ENCODE measurements at places on chromosomes 1 and 21.

GRCh38 chr1:233655301-233655740 lies 41.4 kb downstream of the KCNK1 start:
- no peak for DNase-seq

DNA sequence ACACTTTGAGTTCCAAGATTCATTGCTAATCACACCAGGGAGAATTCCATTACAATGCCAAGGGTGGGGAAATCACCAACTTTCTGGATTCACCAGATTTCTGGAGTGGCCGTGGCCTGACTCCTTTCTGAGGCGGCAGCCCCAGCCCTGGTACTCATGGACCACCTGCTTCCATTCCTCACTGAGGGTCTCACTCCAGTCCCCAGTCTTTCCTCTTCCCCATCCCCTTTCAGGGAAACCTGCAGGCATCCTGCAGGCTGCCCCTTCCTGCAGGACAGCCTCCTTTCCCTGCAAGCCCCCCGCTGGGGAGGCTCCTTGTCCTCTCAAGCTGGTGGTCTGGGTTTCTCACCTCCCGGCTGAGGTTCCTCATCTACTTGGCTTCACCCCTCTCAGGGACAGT lies 12.7 kb upstream of the CDK18 start:
- no peak for DNase-seq

GRCh38 chr21:36508948-36509347 lies 29.0 kb upstream of the CLDN14 start:
- DNase-seq, result no peak

GRCh38 chr1:168427051-168427450 lies 116.7 kb downstream of the XCL2 start:
- DNase-seq, result no peak

DNA sequence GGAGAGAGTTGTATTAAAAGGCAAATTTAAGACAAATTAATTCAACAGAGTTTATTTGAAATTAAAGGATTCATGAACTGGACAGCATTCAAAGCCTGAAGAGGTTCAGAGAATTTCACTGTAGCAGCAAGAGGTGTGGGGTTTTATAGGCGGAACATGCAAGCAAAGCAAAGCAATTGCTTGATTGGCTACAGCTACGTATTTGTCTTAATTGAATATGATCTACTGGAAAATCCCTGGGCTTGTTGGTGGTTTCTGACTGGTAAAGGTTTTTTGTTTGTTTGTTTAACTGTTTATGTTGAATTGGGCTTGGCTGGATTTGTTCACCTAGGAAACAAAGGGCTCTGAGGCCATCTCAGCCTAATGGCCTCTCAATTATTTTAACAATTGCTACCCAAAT lies 61.5 kb downstream of the KCNK1 start:
- DNase-seq, result no peak

DNA sequence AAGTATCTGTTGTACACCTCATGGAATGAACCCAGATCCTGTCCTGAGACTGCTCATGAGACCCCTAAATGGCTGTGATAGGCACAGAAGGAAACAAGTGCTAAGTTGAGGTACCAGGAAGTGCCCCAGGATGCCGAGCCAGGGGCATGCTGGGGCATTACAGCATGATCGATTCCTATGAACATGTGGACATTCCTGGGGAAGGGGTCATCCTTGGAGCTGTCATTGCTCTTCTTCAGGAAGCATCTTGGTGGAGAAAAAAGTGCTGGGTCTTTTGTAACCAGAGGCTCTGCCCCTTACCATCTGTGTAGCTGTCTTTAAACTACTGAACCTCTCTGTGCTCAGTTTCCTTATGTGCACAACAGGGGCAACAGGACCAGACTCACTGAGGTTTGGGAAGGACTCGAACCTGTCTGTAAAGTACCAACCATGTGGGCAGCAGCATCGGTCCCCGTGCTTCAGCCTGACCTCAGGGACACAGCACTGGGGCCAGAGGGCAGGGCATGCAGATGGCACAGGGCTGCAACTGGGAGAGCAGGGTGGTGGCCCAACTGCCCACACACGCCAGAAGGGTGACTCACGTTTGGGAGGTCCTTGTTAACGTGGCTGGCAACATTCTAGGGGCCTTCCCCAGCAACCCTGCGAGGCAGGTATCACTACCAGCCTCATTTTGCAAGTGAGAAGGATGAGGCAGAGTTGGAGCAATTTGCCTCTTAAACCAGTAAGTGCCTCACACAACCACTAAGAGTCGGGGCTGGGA lies 142.3 kb upstream of the EDN2 start:
- DNase-seq, result no peak

- no peak for DNase-seq
Measured at GRCh38 chr1:85202092-85202863, 1.5 kb upstream of the SYDE2 start.

- DNase-seq, result no peak
Measured at GRCh38 chr1:210236840-210237409, 4.3 kb downstream of the SERTAD4 start.

GRCh38 chr1:197465528-197466327 lies 197.7 kb downstream of the CRB1 start:
- DNase-seq, result no peak

- no peak for DNase-seq
Measured at GRCh38 chr1:119139857-119140176, 636 bp downstream of the WARS2 start.

DNA sequence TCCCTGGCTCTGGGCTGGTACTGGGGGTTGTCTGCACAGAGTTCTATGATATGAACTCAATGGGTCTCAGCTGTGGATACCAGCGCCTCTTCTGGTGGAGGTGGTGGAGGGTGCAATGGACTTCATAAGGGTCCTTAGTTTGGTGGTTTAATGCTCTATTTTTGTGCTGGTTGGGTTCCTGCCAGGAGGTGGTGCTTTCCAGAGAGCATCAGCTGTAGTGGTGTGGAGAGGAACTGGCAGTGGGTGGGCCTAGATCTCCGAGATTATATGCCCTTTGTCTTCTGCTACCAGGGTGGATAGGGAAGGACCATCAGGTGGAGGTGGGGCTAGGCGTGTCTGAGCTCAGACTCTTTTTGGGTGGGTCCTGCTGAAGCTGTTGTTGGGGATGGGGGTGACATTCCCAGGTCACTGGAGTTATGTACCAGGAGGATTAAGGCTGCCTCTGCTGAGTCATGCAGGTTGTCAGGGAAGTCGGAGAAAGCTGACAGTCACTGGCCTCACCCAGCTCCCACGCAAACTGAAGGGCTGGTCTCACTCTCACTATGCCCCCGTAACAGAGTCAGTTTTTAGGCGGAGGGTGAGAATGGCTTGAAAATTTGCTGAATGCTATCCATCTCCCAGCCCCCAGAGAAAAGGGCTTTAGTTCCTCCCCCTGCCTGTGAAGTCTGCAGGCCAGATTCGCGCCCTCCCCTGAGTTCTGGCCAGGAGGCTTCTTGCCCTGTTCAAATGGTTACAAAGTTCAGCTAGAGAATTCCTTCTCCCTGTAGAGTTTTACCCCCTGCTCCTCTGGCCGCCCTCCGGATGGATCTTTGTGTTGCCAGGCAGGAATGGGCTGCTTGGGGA lies 902.9 kb downstream of the LTN1 start:
- DNase-seq, result no peak

GRCh38 chr1:68218490-68218889 lies 13.8 kb downstream of the WLS start:
- DNase-seq, result no peak

GRCh38 chr1:231203259-231204057 lies 37.6 kb upstream of the GNPAT start:
- DNase-seq, result no peak

GRCh38 chr1:77415579-77415978 lies 133.8 kb downstream of the AK5 start:
- no peak for DNase-seq

GRCh38 chr1:52153010-52153409 lies 11.1 kb downstream of the ZFYVE9 start:
- no peak for DNase-seq

- no peak for DNase-seq
Measured at GRCh38 chr1:228782662-228783417, 47.6 kb downstream of the RHOU start.

GRCh38 chr1:239426821-239427475 lies 40.6 kb downstream of the CHRM3 start:
- DNase-seq, result no peak

GRCh38 chr1:156124557-156125483 lies 10.3 kb downstream of the LMNA start:
- no peak for DNase-seq

DNA sequence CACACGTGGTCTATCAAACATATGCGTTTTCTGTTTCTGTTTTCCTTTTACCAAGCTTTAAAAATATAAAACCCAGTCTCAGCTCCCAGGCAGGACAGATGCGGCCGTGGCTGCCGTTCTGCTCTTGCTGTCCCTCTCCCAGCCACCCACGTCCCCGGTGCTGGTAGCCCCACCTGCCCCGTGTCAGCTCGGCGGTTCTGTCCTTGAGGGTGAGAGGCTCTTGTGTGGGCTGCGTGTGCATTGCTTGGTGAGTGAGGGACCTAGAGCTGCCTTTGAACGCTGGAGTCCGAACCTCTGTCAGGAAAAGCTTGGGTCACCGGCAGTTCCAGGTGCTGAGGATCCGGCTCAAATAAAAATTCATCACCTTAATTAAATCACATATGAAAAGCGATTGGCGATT lies 4.4 kb downstream of the RER1 start:
- no peak for DNase-seq

GRCh38 chr1:228154670-228155571 lies 5.2 kb downstream of the GJC2 start:
- no peak for DNase-seq

GRCh38 chr1:21365036-21365435 lies 74.8 kb upstream of the ECE1 start:
- no peak for DNase-seq

- no peak for DNase-seq
Measured at GRCh38 chr1:116078699-116079223, 32.4 kb upstream of the MAB21L3 start.

DNA sequence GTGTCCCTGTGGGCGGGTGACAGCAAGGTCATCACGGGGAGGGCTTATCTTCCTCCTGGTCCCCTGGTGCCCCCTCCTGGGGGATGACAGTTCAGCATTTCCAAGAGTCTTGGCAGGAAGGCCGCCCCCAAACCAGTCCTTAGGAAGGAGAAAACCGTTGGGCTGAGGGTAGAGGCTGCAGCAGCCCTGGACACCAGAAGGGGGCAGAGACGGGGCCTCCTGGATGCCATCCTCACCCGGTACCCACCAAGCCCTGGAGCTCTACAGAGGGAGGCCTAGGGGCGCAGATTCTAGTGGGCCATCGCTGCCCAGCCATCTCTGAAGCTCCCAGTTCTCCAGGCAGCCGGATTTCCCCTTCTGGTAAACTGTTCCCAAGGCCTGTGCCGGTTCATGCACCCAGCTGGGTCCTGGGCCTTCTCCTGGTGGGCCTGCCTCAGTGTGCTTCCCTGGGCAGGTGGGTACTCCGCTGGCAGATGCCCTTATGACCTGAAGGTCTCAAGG lies 14.8 kb upstream of the ZNF669 start:
- DNase-seq, result no peak

DNA sequence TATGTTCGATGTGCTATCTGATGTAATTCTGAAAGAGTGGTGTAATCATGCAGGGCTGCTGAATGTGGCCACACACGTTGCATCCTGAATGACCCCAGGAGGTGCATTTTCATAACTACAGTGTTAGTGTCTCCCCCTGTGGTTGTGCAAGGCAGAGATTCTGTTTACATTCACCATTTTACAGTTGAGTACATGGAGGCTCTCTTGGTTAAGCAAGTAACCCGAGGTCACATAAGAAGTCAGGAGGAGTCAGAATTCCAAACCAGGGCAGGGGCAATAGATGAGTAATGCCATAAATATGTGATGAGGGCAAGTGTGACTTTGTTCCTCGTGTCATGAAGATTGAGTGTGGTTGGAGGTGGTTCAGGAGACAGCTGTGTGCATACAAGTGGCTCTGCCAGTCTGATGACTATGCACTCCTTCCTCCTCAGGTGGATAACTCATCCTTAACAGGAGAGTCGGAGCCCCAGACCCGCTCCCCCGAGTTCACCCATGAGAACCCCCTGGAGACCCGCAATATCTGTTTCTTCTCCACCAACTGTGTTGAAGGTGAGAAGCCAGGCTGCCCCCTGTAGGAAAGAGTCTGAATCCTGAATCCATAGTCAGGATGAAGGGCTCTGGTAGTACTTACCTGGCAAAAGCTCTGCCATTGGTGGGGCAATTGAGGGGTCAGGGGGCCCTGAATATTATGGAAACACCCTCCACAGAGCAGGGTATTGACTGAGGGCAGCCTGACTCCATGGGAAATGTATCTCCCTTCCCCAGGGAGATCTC lies 9.3 kb downstream of the ATP1A2 start:
- no peak for DNase-seq

- no peak for DNase-seq
Measured at GRCh38 chr1:107925565-107925964, 39.4 kb downstream of the VAV3 start.

DNA sequence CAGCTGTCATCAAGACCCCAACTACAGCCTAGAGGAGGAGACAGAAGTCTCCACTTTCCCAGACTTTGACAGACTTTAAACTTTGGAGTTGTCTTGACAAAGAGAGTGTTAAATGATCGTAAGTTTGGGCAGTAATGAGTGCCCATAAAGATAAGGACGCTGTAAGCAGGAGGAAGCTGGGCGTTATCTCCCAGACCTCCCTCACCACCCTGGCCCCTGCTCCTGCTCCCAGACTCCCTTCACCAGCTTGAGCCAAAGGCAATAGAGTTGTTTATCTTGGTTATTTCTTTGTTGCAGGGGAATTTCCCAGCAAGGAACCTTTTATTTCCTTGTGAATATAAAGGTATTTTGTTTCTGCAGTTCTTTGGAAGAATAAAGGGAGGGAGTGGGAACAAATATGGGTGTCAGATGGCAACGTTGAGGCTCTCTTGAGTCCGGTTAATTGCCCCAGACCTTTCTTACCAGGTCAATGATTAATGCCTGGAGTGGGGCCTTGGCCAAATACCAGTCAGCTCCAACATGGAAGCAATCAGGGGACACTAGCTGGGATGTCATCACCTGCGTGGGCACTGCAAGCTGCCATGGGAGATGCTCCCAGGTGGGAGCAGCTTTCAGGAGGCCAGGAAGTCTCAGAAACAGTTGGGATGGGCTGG lies 4.4 kb downstream of the PIGR start:
- no peak for DNase-seq

DNA sequence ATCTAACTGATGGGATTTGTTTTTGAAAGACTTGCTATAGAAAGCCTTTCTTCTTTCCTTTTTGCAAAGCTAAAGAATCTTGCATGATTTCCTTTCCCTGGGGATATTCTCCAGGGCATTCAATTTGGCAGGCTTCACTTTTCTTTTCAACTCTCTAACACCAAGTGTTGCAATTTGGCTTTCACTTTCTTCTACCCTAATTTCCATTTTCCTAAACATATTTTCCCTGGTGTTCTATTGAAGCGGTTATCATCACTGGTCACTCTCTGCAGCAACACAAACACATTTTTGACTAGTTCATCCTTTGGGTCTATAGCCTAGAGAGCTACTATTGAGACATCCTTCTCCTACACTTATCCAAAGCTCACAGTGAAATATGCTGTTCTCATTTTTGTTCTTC lies 424.5 kb downstream of the NEGR1 start:
- DNase-seq, result no peak
